ENCODE measurements at places on chromosomes 11 and 22.
A peak's percentile ranks its signal among the peaks of the same experiment; 100 is the strongest.

DNA sequence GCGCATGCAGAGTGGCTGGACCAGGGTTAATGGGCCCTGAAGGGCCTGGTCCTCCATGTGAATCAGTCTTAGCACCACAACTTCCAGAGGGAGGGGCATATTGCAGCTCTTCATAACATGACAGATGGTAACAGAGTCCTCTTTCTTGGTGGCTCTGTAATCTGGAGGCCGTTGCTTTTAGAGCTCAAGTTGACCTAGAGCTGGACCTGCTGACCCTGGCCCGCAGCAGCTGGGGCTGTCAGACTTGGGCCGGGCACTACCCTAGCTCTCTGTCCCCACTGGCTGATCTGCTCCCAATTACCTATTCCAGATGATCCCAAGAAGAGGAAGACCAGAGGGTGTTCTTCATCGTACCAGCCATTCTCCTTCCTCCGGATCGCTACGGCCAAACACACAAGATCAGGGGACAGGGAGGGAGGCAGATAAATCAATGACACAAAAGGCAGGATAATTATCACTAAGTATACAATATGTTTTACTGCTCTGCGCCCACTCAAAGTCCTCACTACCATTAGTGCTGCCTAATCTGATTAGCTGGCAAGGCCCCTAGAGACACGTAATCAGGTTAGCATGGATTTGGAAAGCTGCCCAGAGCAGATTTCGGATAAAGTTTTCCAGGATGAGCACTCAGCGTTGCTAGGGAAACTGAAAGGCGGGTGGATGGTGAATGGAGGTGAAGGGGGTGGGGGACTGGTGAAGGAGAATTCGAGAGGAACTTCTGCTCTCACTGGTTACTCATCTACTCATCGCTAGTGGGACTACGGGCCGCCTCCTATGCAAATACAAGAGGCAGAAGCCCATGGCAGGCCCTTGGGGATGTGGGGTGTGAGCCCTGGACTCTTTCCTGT is 64.5 kb upstream of the PHOX2A start:
- no peak for DNase-seq

- no peak for DNase-seq
These were observed 995.2 kb downstream of the NTM start for GRCh38 chr11:132365650-132366049.

GRCh38 chr11:124950601-124951330 is 3.2 kb upstream of the CCDC15 start:
- peak; percentile 57 for DNase-seq

- no peak for DNase-seq
These were observed 2.5 kb downstream of the CHORDC1 start for GRCh38 chr11:90220391-90220790.

DNA sequence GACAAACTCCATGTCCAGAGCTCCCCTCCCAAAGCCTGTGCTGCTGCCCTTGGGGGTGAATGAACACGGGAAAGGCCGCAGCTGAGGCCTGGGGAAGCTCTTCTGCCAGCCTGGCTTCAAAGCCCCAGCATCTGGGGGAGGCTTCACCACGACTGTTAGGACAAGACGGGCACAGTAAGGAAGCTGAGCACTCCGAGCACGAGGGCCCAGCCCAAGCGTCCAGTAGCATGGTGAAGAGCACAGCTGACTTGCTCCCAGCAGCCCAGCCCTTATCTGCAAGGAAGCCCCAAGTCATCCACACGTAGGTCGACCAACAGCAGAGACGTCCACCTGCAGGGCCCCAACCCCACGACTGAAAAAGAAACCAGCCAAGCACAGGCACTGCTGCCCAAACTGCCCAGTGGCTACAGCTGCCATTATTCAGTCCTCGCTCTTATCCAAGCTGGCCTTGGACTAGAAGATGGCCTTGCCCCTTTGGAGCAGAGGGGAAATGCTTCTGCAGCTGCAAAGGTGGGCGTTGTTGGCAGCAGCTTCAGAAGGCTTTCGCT is 62.5 kb downstream of the SHANK2 start:
- DNase-seq: no peak

DNA sequence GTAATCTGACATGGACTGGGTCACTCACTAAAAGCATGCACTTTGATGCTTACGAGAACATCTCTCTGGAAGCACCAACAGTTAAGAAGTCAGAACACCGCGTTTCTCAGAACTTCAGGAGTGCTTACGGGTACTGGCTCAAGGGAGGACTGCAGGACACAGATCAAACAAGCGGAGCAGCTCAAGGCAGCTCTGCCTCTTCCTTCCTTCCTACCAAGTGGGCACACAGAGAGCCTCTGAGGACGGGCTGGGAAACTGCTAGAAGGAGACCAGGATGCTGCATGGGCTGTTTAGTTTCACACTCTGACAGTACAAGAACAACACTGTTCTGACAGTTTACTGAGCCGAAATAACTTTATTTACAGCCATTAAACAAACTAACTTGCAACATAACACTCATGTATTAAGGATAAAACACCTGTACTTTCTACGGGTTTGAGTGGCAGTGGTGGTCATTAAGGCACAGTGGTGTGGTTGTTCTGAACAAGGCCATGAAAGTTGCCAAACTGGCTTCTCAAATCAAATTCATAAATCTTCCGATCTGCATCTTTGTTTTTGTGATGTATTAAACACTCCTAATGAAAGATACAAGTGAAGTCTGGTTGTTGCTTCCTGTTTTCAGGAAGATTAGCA is 37.5 kb downstream of the ARFGAP3 start:
- no peak for DNase-seq

DNA sequence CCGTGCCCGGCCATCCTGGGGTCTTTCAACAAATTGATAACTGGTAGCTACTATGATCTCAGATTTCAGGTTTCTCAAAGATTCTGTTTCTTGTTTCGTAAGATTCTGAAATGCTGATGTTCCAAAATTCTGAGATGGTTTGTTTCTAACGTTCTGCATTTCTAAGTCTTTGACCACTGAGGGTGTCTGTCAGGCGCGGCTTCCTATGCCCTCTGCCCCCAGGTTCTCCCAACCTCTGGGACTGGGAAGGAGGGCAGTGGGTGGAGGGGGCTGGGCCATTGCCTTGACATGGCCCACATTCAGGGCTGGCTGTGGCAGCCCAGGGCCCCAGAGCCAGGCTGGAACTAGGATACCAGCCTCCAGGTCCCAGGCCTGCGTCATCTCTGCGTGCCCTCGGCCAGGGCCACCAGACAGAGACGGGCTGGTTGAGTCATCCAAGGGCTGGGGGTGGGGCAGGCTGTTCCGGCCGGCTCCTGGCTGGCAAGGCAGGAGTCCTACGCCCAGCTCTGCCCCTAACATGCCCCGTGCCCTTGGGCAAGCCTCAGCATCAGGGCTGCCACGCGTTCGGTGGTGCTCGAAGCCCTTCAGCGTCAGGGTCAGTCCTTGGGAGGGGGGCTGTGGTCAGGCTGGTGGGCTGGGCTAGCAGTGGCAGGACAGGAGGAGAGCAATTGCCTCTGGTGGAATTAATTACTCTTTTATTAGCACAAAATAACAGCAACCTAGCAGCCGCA is 5.2 kb downstream of the TMEM134 start:
- no peak for DNase-seq

DNA sequence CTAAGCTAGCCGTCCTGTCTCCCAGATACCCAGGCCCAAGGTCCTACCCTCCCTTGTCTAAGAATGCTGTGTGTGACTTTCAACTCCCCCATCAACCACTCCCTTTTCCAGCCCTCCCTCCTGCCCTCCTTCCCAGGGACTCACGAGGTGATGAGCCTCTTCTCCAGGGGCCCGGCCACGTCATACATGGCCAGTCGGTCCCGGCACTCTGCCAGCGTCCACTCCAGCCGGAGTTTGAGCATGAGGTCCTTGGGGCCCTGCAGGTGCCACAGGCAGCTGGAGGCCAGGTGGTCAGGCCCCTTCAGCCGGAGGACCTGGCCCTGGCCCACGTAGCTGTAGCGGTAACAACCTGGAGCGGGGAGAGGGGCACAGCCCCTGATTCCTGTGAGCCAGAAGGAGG is 20.1 kb downstream of the TMPRSS6 start:
- DNase-seq: no peak

- no peak for DNase-seq
These were observed 81.1 kb upstream of the CHRM4 start for GRCh38 chr11:46472662-46472994.

DNA sequence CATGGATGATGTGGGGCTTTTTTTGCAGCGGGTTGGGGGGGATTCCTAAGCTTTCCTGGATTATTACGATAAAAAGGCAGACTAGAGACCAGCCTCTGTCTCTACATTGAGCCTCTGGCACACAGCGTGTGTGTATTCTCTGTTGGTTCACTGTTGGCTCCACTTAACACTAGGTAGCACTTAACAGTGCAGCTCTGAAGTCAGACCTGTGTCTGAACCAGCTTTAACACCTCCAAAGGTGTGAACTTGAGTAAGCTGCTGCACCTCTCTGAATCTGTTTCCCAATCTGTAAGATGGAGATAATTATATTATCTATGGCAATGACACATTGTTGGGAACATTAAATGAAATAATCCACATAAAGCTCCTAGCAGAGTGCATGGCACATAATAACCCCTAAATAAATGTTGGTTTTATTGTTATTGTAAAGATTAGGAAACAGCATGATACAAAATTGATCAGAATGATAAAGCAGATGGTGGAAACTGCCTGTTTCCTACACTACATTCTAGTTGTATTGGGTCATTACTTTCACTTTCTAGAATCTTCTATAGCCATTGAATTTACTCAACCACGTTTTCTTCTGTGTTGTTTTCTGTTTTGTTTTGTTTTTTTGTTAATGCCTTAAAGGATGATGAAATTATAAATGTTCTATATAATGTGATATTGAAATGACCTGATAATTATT is 108.4 kb downstream of the ARL14EP start:
- no peak for DNase-seq

DNA sequence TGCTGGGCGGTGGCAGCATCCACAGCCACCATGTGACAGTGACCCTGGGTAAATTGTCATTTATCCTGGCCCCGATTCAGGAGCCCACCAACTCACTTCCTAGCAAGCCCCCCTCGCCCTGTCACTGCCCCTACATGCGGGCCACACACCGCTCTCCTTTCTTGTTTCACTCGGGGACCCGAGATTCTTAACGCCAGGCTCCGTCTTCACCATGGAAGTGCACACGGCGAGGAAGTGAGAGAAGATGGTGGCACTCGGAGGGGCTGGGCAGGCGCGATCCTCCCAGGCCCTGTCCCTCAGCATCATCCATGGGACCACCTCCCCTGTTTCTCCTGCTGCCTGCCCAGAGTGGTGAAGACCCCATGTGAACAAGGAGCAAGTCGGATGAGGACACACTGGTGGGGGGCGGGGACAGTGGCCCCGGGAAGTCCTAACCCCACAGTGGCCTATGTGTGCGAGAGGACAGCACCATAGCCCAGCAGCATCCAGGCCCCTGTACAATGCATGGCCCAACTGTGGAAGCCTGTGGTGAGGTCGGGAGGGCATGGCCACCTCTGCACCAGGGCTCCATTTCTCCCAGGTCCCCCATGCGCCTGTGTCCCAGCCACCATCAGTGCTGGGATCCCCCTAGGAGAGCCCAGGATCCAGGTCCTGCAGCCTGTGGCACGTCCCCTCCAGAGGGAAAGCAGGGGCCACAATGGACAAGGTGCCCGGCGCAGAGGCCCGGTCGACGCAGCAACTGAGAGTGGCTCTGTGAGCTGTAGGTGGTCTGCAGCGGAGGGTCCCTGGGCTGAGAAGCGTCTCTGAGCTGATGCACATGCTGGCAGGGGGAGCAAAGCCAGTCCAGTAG is 262.8 kb downstream of the BRD1 start:
- DNase-seq: no peak

DNA sequence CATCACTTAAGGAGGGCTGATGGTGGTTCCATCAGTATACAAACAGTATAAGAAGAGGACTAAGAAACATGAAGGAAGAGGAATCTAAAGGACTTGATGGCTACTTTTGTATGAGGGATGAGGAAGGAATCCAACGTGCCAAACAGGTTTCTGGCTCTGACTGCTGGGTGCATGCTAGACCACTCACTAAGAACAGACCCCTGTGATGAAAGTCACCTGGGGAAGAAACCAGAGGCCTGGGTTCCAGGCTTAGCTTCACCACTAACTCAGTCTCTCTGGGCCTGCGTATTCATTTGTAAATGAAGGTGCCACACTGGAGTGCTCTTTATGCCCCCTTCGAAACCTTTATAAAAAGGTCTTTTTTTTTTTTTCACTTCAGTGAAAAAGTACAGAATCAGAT is 55.1 kb downstream of the AAMDC start:
- no peak for DNase-seq

- DNase-seq: no peak
These were observed 2.9 kb downstream of the C11orf87 start for GRCh38 chr11:109424901-109425300.

- no peak for DNase-seq
These were observed 133.0 kb downstream of the PLEKHA7 start for GRCh38 chr11:16881074-16881709.

DNA sequence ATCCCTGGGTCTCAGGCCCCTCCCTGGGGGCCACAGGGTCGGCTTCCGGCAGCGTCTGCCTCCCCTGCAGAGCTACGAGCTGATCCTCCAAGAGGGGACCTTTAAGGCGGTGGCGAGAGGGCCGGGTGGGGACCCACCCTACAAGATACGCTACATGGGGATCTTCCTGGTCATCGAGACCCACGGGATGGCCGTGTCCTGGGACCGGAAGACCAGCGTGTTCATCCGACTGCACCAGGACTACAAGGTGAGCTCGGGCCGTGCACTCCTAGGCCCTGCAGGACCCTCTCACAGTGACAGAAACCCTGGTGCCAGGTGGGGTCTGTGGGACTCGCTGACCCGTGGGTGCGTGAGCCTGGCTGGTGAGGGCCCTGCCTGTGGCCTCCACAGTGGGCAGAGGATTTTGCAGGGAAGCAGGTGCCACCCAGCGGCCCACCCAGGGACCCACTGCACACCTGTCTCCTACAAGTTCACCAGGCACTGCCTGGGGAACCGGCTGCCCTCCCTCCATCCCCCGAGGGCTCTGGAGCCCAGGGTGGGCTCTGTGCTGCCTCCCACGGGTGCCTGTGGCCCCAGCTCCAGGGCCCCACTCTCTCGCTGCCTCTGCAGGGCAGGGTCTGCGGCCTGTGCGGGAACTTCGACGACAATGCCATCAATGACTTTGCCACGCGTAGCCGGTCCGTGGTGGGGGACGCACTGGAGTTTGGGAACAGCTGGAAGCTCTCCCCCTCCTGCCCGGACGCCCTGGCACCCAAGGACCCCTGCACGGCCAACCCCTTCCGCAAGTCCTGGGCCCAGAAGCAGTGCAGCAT is 13.7 kb downstream of the MUC5B start:
- DNase-seq: no peak

GRCh38 chr11:106021181-106021966 is 666 bp downstream of the MSANTD4 start:
- DNase-seq: no peak

DNA sequence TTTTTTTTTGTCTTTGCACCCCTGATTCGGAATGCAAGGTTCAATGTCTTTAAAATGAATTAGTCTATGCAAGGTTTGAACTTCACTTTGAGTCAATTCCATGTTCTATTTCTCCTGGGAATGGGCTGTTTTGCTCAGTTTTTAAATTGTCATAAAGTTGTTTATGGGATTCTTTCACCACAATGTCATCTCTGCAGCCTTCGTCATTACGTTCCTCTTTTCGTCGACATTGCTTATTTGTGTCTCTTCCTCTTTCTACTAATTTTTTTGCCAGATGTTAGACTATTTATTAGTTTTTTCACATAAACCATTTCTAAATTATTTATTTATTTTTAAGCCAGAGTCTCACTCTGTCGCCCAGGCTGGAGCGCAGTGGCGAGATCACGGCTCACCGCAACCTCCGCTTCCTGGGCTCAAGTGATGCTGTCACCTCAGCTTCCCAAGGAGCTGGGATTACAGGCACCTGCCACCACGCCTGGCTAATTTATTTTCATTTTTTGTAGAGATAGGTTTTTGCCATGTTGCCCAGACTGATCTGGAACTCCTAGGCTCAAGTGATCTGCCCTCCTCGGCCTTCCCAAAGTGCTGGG is 7.1 kb upstream of the TNNT3 start:
- DNase-seq: no peak

GRCh38 chr22:43563571-43563970 is 151.8 kb downstream of the MPPED1 start:
- no peak for DNase-seq

All from CD4-positive, alpha-beta T cell treated with Interleukin-6 at 100 ng/mL for 8 hours (primary cell).